Large intestine (tissue), 12 donors: ENCODE measurements at places on chromosomes 2 and 18.

DNA sequence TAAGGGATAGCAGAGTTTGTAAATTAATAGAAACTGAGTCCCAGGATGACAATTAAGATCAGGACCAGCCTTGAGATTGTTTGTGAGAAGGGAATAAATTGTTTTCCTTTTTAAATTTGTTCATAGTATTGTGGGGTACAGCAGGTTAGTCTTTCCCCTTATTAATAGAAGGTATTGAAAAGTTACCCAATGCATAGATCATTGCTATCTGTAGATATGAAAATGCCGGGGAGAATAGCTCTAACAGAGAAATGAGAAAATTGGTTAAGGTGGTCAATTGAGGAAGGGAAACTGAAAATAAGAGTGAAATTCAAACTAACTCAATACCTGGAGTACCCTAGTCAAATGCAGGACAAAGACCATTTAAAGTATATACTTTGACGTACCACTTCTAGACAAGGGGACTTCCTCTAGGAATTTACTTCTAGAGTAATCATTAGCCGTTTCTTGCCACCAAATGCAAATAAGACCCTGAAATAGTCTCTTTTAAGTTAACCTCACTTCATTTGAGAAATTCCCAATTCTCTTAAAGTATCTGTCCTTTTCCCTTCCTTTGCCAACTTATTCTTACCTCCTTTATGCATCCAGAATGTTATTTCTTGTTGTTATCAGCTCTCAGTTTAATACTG is 1224.4 kb upstream of the LRRTM1 start:
- no peak overlapping the region for H3K27ac ChIP-seq
- H3K36me3 ChIP-seq, result no peaks in the 10 kb centered on the region
- H3K27me3 ChIP-seq, result no peaks in the 10 kb centered on the region
- DNase-seq, result no peak
- no peaks in the 10 kb centered on the region for H3K4me1 ChIP-seq

- no peak overlapping the region for H3K27ac ChIP-seq
- H3K4me3 ChIP-seq, result no peak overlapping the region
- no peak for DNase-seq
- no peaks in the 10 kb centered on the region for H3K36me3 ChIP-seq
Observed at GRCh38 chr18:54260396-54261072, 8.8 kb upstream of the POLI start.

DNA sequence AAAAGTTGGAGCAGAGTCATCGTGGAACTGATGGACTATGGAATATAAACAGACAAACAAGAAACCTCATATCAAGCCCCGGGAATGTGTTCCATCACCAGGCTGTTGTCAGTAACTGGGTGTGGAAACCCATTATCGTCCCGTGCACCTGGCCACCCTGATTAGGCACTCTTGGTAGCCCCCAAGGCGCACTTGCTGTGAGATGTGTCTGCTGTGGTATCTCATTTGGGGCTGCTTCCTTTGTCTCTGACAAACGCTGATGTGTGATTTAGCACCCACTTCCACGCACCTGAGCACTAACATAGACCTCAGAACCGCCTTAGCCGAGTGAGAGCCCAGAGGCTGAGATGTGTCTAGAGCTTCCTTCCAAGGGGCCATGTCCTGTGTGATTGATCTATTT is 96.3 kb downstream of the PRPF40A start:
- DNase-seq, result no peak
- no peak overlapping the region for H3K4me3 ChIP-seq
- H3K27me3 ChIP-seq, result no peaks in the 10 kb centered on the region
- H3K4me1 ChIP-seq, result no peaks in the 10 kb centered on the region
- peaks cover 32% of the 10 kb centered on the region for H3K36me3 ChIP-seq
- H3K27ac ChIP-seq, result no peak overlapping the region

- H3K36me3 ChIP-seq, result no peaks in the 10 kb centered on the region
- H3K27ac ChIP-seq, result peak overlapping the region; percentile 26
- H3K27me3 ChIP-seq, result no peaks in the 10 kb centered on the region
- DNase-seq, result peak; percentile 67
- H3K4me1 ChIP-seq, result peaks cover 5% of the 10 kb centered on the region
- no peak overlapping the region for H3K4me3 ChIP-seq
Observed at GRCh38 chr2:149218497-149218896, 111.9 kb upstream of the LYPD6 start.

GRCh38 chr2:219747637-219748036 is 120.2 kb downstream of the SLC4A3 start:
- no peak overlapping the region for H3K27ac ChIP-seq
- peaks cover 3% of the 10 kb centered on the region for H3K27me3 ChIP-seq
- DNase-seq, result no peak
- no peak overlapping the region for H3K4me3 ChIP-seq

DNA sequence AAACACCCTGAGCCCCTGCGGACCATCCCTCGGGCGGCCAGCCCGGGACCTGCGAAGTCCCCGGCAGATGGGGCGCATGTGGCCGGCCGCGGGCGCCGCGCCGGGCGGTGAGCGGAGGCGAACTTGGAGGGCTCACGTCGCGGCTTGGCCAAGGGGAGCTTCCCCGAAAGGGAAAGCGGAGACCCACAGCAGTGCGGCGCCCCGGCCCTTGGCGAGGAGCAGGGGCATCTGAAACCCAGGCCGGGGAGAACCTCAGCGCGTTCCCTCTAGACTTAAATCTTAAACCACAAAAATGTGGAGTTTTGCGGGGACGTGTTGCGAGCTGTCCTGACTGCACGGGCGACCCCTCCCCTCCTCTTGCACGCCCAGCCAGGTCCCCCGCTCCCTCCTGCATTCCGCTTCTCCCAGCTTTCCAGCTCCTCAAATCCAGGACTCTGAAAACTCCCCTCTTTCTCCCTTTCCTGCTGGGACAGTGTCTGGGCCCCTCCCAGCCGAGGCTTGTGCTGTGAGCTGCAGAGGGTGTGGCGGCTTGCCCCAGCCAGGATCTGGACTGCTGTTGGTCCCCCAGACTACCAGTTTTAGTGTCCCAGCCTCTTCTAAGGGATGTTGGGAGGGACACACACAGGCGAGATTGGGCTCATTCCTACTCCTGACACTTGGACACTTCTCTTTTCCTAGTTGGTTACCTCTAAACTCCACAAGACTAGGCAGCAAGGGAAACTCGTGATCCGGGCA is 1.3 kb downstream of the FMNL2 start:
- H3K27me3 ChIP-seq, result no peaks in the 10 kb centered on the region
- H3K27ac ChIP-seq, result peak overlapping the region; percentile 50
- no peaks in the 10 kb centered on the region for H3K36me3 ChIP-seq
- peak overlapping the region; percentile 84 for H3K4me3 ChIP-seq
- peaks cover 3% of the 10 kb centered on the region for H3K4me1 ChIP-seq

DNA sequence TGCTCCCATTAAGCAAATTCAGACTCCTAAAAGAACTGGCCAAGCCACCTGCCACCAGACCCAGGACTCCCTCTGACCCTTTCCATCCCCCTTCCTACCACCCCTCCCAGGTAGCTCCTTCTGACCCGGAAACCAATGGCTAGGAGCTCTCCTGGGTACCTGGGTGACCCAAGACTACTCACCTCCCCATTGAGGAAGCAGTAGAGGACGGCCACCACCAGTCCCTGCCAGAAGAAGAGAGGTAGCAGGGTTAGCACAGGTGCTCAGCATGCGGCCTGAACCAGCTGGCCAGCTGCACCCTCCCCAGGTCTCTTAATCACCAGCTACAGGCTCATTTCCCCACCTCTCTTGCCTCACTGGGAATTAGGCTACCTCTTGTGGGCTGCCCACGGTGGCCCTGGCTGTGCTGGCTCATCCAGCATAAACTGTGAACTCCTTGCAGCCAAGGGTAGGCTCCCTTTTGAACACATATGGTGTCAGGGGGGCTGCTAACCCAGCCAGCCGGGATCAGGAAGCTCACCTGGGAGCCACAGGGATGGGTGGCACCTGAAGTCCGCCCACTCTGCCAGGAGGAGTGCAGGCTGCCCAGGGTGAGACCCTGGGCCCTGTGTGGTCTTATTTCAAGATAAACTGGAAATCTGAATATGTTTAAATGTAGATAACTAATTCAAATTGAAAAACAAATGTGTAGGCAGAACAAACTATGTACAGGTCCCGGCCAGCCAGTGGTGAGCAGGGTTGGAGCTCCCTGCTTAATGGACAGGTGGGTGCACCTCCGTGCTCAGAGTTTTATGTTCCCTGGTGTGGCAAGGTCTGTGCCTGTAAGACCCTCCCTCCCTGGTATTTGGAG is 9.9 kb downstream of the TMEM37 start:
- H3K36me3 ChIP-seq, result peaks cover 27% of the 10 kb centered on the region
- peak overlapping the region; percentile 20 for H3K27ac ChIP-seq
- no peaks in the 10 kb centered on the region for H3K27me3 ChIP-seq
- H3K4me1 ChIP-seq, result peaks cover 38% of the 10 kb centered on the region

GRCh38 chr2:231673348-231673770 is 35.0 kb upstream of the PTMA start:
- DNase-seq, result peak; percentile 86
- peak overlapping the region; percentile 26 for H3K4me3 ChIP-seq
- H3K27ac ChIP-seq, result peak overlapping the region; percentile 91
- no peaks in the 10 kb centered on the region for H3K27me3 ChIP-seq
- H3K4me1 ChIP-seq, result peaks cover 56% of the 10 kb centered on the region

DNA sequence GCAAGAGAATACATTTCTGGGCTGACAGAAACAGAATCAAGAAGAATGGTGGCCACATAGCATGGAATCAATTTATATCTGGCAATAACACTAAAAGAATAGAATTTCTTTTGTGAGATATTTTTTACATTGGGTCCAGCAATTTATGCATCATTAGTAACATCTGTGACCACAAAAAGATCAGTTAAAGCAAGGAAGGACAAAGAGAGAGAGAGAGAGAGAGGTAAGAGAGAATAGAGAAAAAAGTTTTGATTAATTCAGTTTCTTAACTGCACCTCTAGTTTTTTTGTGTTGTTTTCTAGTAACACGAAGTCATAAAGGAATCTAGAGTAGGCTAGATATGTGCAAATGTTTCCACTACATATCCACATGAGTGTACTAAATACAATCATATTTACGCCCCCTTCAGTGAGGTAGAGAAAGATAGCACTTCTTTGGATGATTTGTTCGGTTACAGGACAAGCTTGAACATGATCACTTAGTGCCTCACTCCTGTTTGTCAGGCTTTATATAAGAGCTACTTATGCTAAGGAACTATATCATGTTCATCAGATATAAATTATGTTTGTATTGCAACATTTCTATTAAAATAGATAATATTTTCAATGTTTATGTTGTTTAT is 247.4 kb upstream of the COL3A1 start:
- no peak overlapping the region for H3K4me3 ChIP-seq
- no peak overlapping the region for H3K27ac ChIP-seq
- no peaks in the 10 kb centered on the region for H3K27me3 ChIP-seq
- no peak for DNase-seq
- no peaks in the 10 kb centered on the region for H3K4me1 ChIP-seq

- H3K27ac ChIP-seq, result no peak overlapping the region
- DNase-seq, result no peak
- no peaks in the 10 kb centered on the region for H3K27me3 ChIP-seq
Observed at GRCh38 chr2:17298453-17298852, 219.8 kb downstream of the RAD51AP2 start.

DNA sequence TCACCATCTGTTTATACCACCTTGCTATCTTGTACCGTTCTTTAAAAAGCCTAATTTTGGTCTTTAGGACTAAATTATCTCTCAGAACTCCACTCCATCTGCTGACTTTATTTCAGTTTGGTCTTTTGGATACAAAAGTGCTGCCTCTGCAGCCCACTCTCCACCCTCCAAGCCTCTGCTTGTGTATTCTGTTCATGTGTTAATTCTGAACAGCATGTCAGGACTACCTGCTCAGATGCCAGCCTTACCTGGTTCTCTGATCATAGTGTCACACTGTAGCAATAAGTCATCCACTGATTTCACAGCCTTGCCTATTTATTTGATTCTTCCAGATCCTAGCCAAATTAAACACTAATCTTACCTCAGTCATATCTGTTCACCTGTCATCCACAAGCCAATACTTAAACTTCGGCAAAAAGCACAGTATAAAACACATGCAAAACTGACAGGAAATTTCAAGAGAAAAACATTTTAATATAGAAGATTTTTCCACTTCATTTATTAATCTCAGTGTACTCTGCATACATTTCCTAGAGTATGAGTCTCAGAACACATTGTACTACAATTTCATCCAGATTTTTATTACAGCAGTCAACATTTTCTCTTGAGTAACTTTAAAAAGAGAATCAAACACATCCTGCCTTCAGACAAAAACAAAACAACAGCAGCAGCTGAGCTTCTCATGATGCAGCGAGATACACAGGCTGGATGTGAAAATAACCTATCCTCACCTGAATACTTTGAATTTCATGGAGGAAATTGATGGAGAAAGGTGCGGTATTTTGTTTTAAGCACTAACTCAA is 64.9 kb downstream of the PPP1R1C start:
- no peaks in the 10 kb centered on the region for H3K27me3 ChIP-seq
- no peak for DNase-seq
- no peak overlapping the region for H3K27ac ChIP-seq

DNA sequence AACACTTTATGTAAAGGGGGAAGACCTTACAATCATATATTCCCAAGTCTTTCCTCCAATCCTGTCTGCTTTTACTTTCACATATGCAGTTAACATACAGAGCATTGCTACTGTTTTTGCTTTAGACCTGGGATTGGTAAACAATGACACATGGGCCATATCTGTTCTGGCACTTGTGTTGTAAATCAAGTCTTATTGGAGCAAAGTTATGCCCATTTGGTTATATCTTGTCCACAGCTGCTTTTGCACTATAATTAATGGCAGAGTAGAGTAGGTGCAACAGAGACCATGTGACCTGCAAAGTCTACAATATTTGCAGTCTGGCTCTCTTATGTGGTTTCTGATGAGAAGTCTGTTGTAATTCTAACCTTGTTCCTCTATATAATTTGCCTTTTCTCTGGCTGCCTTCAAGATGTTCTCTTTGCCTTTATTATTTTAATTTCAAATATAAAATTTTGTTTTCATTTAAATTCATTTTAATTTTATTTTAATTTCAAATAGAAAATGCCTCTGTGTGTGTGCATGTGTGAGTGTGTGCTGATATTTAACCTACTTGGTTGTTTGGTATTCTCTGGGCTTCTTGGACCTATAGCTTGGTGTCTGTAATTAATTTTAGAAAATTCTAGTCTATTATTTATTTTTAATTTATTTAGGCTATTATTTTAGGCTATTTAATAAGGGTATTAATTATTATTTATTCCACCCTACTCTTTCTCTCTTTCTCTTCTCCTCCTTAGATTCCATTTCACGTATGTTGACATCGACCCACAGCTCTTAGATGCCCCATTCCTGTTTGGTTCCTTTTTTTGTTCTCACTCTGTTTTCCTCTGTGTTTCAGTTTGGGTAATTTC is 16.8 kb upstream of the LPIN1 start:
- no peak overlapping the region for H3K4me3 ChIP-seq
- H3K27me3 ChIP-seq, result peaks cover 18% of the 10 kb centered on the region
- no peaks in the 10 kb centered on the region for H3K4me1 ChIP-seq
- no peaks in the 10 kb centered on the region for H3K36me3 ChIP-seq

- no peaks in the 10 kb centered on the region for H3K4me1 ChIP-seq
- H3K36me3 ChIP-seq, result no peaks in the 10 kb centered on the region
- H3K27ac ChIP-seq, result no peak overlapping the region
Observed at GRCh38 chr18:75156139-75156750, 52.7 kb downstream of the PTGR3 start.

GRCh38 chr2:55859875-55860274 is 63.7 kb downstream of the EFEMP1 start:
- no peak overlapping the region for H3K27ac ChIP-seq
- no peaks in the 10 kb centered on the region for H3K36me3 ChIP-seq

GRCh38 chr18:366466-367061 is 98.7 kb upstream of the THOC1 start:
- H3K36me3 ChIP-seq, result no peaks in the 10 kb centered on the region
- no peak overlapping the region for H3K27ac ChIP-seq

GRCh38 chr2:172461591-172462372 is 34.4 kb downstream of the ITGA6 start:
- H3K4me3 ChIP-seq, result no peak overlapping the region
- H3K27ac ChIP-seq, result peak overlapping the region; percentile 21
- DNase-seq, result peak; percentile 73
- no peaks in the 10 kb centered on the region for H3K36me3 ChIP-seq
- peaks cover 45% of the 10 kb centered on the region for H3K4me1 ChIP-seq
